ENCODE measurements at places on chromosomes 4 and X. TPM values are rescaled to one million over a fixed set of nuclear protein-coding genes. Genes with fewer than 3 reads are reported as not detected.

The TCEANC gene
- total RNA-seq: 2.2 TPM

The CENPI gene
- 11.8 TPM for total RNA-seq

The PDCL2 gene
- total RNA-seq: not detected

The HS3ST1 gene
- not detected for total RNA-seq

The MAGEA11 gene
- total RNA-seq: not detected

DNA sequence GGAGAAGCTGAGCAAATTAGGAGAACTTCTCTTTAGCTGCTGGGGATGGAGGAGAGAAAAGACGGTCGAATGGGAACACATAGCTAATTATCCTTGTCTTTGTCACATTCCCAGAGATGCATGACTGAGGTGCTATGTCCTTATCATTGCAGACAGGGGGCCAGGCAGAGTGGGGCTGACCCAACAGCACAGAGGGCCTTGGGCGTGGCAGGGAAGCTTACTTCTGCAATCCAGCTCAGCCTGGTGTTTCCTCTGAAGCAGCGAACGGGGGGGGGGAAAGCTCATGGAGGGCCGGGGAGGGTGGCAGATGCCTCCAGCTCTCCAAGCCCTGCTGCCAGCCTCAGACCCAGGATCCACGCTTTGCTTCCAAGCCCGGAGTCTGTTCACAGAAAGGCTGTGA, 50.8 kb upstream of the HOPX start:
- no peak overlapping the region for H3K4me3 ChIP-seq
- H3K27me3 ChIP-seq: no peaks in the 10 kb centered on the region
- H3K27ac ChIP-seq: no peak overlapping the region
- no peaks in the 10 kb centered on the region for H3K36me3 ChIP-seq
- DNase-seq: no peak
- H3K4me1 ChIP-seq: no peaks in the 10 kb centered on the region

- peaks cover 5% of the 10 kb centered on the region for H3K27me3 ChIP-seq
- no peak overlapping the region for H3K27ac ChIP-seq
- H3K4me1 ChIP-seq: no peaks in the 10 kb centered on the region
- H3K4me3 ChIP-seq: no peak overlapping the region
- no peaks in the 10 kb centered on the region for H3K36me3 ChIP-seq
- peak; percentile 16 for DNase-seq
These were observed 194.2 kb downstream of the NWD2 start for GRCh38 chr4:37438564-37439279.

DNA sequence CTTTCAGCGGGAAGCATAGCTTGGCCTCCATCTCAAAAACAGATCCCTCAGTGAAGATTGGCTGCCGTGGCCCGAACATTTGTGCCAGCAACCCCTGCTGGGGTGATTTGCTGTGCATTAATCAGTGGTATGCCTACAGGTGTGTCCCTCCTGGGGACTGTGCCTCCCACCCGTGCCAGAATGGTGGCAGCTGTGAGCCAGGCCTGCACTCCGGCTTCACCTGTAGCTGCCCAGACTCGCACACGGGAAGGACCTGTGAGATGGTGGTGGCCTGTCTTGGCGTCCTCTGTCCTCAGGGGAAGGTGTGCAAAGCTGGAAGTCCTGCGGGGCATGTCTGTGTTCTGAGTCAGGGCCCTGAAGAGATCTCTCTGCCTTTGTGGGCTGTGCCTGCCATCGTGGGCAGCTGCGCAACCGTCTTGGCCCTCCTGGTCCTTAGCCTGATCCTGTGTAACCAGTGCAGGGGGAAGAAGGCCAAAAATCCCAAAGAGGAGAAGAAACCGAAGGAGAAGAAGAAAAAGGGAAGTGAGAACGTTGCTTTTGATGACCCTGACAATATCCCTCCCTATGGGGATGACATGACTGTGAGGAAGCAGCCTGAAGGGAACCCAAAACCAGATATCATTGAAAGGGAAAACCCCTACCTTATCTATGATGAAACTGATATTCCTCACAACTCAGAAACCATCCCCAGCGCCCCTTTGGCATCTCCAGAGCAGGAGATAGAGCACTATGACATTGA, 175.4 kb downstream of the FAT4 start:
- H3K27me3 ChIP-seq: no peaks in the 10 kb centered on the region
- no peak overlapping the region for H3K27ac ChIP-seq
- no peaks in the 10 kb centered on the region for H3K4me1 ChIP-seq
- H3K4me3 ChIP-seq: no peak overlapping the region
- peaks cover 29% of the 10 kb centered on the region for H3K36me3 ChIP-seq

DNA sequence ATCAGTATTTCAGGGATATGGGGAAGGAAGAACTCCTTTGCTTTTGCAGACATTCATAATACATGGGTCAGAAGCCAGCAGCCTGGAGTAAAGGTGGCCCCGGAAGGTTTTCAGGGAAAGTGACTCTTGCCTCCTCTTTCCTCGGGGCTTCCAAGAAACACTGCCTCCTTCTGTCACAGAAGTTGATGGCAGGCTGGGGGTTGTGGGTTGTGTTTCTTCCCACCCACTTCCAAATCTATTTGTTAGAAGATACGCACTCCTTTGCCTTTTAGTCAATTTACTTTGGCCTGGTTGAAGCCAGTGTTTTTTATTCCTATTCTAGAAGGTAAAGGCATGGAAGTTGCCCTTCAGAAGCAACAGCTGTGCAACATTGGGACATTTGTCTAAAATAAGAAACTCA, 19.7 kb downstream of the KIT start:
- no peak overlapping the region for H3K4me3 ChIP-seq
- no peaks in the 10 kb centered on the region for H3K4me1 ChIP-seq
- DNase-seq: no peak
- H3K36me3 ChIP-seq: no peaks in the 10 kb centered on the region
- no peak overlapping the region for H3K27ac ChIP-seq
- no peaks in the 10 kb centered on the region for H3K27me3 ChIP-seq

DNA sequence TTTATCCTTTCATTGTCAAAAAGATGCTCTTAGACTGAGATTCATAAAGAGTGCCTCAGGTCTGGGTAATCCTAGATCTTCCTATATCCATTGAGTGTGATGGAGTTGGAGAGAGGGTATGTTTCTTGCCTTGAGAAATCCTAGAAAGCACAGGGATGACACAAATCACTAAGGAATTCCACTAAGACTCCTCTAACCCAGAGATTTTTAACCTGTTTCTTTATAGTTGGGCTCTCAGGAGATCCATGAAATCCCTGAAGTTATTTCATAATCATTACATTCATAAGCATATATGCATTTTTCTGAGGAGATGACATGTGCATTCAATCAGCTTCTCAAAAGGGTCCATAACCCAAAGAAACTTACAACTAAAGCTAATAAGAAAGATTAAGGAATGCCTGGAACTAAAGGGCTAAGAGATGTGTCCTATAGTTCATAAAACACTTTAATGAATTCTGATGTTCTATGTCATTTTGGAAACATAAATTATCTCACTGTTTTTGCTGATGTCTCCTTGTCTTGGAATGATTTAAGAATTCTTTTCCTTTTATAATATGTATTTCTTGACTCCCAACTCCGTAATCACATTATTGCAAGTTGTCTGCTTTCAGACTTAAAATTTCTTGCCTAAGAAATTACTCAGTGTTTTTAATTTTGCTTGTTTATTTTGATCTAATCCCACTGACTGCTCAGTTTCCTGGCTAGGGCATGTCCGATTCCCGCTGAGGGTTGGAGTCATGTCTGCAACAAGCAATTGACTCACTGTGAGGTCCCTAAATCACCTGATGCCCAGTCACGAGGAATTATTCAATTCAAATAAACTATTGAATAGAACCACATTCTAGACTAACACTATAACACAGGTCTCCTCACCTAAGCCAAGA, 2.8 kb upstream of the AMTN start:
- H3K36me3 ChIP-seq: no peaks in the 10 kb centered on the region
- no peak overlapping the region for H3K27ac ChIP-seq
- H3K27me3 ChIP-seq: peaks cover 5% of the 10 kb centered on the region
- no peak overlapping the region for H3K4me3 ChIP-seq
- H3K4me1 ChIP-seq: no peaks in the 10 kb centered on the region

DNA sequence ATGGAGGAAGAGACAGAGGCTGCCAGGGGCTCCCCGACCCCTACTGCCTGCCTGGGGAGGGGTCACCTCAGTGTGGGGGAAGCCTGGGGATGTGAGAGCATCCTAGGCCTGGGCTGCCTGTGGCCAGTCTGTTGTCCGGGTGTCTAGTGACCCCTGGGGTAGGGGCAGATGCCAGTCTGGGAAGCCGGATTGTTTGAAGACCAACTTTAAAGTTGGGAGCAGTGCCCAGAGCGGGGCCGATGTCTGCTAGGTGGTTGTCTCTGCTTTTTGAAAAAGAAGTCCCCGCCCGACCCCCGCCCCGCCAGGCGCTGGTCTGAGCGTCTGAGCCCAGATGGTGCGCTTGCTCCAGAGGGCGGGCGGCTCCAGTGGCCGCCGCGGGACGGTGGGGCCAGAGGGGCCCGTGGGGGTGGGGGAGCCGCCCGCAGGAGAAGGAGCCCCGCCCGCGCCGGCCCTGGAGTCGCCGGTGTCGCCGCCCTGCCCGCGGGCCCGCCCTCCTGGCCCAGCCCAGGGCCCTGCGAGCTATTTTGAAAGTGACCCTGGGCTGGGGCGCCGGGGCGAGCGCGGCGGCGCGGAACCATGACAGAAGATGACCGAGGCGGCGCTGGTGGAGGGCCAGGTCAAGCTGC, at the start of gene DOK7:
Gene DOK7 (plus strand): TSS at position 517 of the 626 bp plus-strand sequence. CDS start 70 bp downstream, at position 587.
- H3K27me3 ChIP-seq: peaks cover 3% of the 10 kb centered on the region
- peak within 1 kb of the TSS; percentile 51 for H3K4me3 ChIP-seq
- H3K36me3 ChIP-seq: no peaks in the 10 kb centered on the region
- peak; percentile 17 for DNase-seq
- no peak within 1 kb of the TSS for H3K27ac ChIP-seq

GRCh38 chr4:89551191-89551590, 243.6 kb upstream of the GPRIN3 start:
- H3K36me3 ChIP-seq: no peaks in the 10 kb centered on the region
- peak; percentile 13 for DNase-seq
- no peak overlapping the region for H3K4me3 ChIP-seq
- H3K27ac ChIP-seq: no peak overlapping the region
- H3K27me3 ChIP-seq: no peaks in the 10 kb centered on the region
- peaks cover 5% of the 10 kb centered on the region for H3K4me1 ChIP-seq

DNA sequence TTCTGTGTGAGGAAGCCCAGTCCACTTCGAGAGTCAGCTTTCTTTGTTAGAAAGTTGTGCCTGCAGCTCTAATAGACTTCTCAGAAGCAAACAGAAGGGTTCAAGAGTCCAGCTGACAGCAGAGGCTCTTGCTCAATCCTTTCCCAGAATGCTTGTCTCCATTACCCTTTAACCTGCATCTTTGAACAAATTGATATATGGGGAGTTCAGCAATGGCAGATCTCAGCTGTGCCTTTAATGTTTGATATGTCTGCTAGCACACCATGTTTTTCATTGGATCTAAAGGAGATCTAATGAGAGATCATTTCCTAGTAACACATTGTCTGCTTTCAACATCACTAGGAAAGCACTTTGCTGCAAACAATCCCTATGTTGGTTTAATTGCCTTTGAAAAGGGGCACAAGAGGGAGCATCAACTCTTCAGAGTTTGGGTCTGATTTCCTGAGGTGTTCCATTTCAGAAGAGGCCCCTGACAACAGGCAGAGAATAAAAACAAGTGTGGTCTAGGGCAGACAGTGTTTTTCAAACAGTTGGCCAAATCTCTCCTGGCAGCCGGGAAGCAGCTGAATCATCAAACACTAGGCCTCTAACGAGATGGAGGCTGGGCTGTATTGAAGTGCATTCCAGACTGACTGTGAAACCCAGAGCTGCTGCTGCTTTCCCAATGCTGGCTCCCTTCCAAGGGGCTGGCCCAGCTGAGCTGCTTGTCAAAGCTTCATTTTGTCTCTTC, 55.5 kb downstream of the LUZP4 start:
- H3K36me3 ChIP-seq: no peaks in the 10 kb centered on the region
- no peak overlapping the region for H3K4me3 ChIP-seq
- H3K27me3 ChIP-seq: no peaks in the 10 kb centered on the region
- peaks cover 16% of the 10 kb centered on the region for H3K4me1 ChIP-seq

- no peak overlapping the region for H3K27ac ChIP-seq
- no peaks in the 10 kb centered on the region for H3K4me1 ChIP-seq
- H3K27me3 ChIP-seq: no peaks in the 10 kb centered on the region
- H3K36me3 ChIP-seq: no peaks in the 10 kb centered on the region
- no peak overlapping the region for H3K4me3 ChIP-seq
These were observed 1210.6 kb downstream of the C4orf33 start for GRCh38 chr4:130306566-130306965.

DNA sequence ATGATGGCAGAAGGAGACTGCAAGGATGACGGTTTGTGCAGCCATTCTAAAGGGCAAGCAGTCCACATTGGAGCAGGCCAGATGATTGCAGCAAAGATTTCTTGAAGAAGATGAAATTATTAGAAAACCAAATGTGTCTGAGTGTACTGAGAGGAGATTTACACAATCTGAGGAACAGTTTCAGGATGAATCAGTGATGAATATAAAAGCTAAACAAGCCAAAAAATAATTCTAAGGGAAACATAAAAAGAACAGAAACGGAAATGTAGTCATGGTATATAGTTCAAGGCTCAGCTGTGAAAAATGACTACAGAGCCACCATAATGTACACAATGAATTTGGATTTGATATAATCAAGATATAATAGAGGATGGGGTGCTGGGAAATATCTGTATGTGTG, 168.5 kb downstream of the PDGFC start:
- H3K4me3 ChIP-seq: no peak overlapping the region
- DNase-seq: peak; percentile 73
- H3K27me3 ChIP-seq: no peaks in the 10 kb centered on the region
- H3K36me3 ChIP-seq: no peaks in the 10 kb centered on the region
- peak overlapping the region; percentile 60 for H3K27ac ChIP-seq

GRCh38 chr4:158450741-158451140, 70.9 kb upstream of the RXFP1 start:
- H3K36me3 ChIP-seq: no peaks in the 10 kb centered on the region
- H3K4me3 ChIP-seq: peak overlapping the region; percentile 47
- DNase-seq: peak; percentile 53

GRCh38 chr4:138414202-138414601, 172.1 kb upstream of the SLC7A11 start:
- DNase-seq: no peak
- H3K4me3 ChIP-seq: no peak overlapping the region
- H3K27me3 ChIP-seq: no peaks in the 10 kb centered on the region
- no peaks in the 10 kb centered on the region for H3K36me3 ChIP-seq

DNA sequence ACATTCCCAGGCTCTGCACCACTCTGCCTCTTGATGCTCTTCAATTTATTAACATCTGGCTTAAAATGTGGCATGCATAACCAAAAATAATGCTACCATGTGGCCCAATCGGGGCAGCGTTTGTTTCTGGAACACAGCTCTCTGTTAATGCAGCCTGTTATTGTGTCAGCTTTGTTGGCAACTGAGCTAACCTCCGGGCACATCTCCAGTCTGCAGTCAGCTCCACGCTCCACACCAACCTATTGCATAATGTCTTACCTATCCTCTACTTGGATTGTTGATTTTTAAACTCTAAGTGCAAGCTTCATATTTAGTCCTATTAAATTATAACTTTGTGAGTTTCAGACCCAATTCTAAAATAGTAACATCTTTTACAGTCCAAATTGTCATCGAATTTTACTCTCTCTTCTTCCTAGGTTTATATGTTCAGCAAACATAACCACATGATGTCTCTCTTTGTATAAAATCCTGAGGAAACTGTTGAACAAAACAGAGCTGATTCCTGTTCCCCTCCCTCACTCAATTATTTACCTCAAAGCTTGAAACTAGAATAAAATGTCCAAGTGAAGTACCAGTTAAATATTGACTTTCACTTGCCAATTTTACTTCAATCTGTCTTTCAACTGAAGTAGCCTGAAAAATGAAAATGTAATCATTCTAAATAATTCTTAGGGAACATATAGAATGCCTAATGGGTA, 92.2 kb upstream of the RAPGEF2 start:
- H3K27me3 ChIP-seq: no peaks in the 10 kb centered on the region
- peak; percentile 85 for DNase-seq
- H3K4me3 ChIP-seq: no peak overlapping the region
- H3K27ac ChIP-seq: no peak overlapping the region

- no peak for DNase-seq
- no peaks in the 10 kb centered on the region for H3K4me1 ChIP-seq
- H3K4me3 ChIP-seq: no peak overlapping the region
- no peaks in the 10 kb centered on the region for H3K27me3 ChIP-seq
These were observed 135.7 kb downstream of the DTHD1 start for GRCh38 chr4:36417146-36417545.
